Chondrocyte (in vitro differentiated cells): ENCODE measurements at places on chromosomes 16 and 17. TPM values are rescaled to one million over a fixed set of nuclear protein-coding genes. Genes with fewer than 3 reads are reported as not detected.

SEPTIN1 gene
- total RNA-seq, result 0.85 to 1.7 TPM (median 1.3 TPM) in 3 replicates

MT4 gene
- not detected in 3 replicates for total RNA-seq

KRT39 gene
- total RNA-seq, result not detected in 3 replicates

ABCC1 gene
- 47.9 to 118 TPM (median 48.3 TPM) in 3 replicates for total RNA-seq

DNAH17 gene
- 0.26 to 0.42 TPM (median 0.34 TPM) in 3 replicates for total RNA-seq

ABCC6 gene
- 0.99 to 2.7 TPM (median 1.5 TPM) in 3 replicates for total RNA-seq

PRSS21 gene
- total RNA-seq, result not detected in 3 replicates

MAF gene
- 10.4 to 15.8 TPM (median 14.5 TPM) in 3 replicates for total RNA-seq

KRTAP4-1 gene
- total RNA-seq, result not detected in 3 replicates

FOXK2 gene
- total RNA-seq, result 47.6 to 49.5 TPM (median 49.4 TPM) in 3 replicates

ARHGDIG gene
- 0.82 to 4.0 TPM (median 3.7 TPM) in 3 replicates for total RNA-seq

MT1F gene
- total RNA-seq, result 2.6 to 5.8 TPM (median 4.4 TPM) in 3 replicates

KRTAP4-6 gene
- not detected in 3 replicates for total RNA-seq

NPIPB13 gene
- 5.6 to 9.9 TPM (median 9.8 TPM) in 3 replicates for total RNA-seq

SLC6A2 gene
- not detected in 3 replicates for total RNA-seq

TBC1D3K gene
- not detected in 3 replicates for total RNA-seq

HLF gene
- total RNA-seq, result 0.18 to 0.47 TPM (median 0.27 TPM) in 3 replicates
